ENCODE measurements at places on chromosomes 6 and 20.

GRCh38 chr20:1364106-1364505 is 28.7 kb downstream of the FKBP1A start:
- DNase-seq = peak; percentile 60

GRCh38 chr6:166619912-166620311 is 7.1 kb downstream of the RPS6KA2 start:
- DNase-seq = no peak

DNA sequence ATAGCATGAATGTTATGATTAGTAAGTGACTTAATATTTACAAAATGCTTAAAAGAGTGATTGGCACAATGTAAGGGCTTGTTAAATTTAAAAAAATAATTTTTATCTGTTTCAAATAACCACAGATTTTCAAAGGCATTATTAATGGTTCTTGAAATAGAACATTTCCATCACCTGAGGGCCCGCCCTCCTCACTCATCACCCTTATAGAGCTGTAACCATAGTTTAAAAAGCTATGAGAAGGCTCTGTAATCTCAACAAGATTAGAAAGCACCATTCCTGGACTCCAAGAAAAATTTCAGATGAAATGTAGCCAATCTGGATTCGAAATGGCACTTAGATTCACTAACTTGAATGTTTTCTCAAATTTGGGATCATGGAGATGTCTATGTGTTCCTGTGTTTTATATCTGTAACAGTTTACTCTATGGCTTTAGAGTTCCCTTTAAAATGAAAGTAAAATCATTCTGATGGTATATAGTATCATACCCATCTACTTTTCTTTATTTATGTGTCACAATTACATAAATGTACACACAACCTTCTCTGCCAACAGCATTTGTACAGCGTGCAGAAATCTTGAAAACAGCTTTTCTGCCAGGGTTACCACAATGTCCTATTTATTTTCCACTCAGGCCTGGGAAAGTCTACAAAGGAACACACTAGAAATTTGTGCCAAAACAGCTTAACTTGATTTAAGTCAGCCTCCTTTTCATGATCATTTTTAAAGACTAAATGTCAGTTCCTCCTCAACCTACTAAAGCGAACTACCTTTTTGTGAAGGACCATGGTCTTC is 207.7 kb downstream of the TBX18 start:
- no peak for DNase-seq

DNA sequence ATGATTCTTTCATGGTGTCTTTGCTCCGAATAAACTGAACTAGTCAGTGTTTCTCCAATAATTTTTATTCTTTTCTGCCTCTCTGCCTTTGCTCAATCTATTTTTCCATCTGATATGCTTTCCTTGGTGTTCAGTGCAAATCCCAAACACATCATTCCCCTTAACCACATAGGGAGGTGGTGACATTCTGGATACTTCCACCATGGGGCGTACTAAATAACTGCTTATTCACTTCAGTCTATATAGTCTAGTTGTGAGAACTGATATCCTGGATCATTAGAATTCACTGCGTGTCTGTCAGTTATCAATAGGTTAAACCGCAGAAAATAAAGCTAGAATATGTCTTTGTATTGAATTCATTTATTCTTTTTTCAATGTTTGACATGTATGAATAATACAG is 83.1 kb downstream of the KCNQ5 start:
- DNase-seq = no peak

DNA sequence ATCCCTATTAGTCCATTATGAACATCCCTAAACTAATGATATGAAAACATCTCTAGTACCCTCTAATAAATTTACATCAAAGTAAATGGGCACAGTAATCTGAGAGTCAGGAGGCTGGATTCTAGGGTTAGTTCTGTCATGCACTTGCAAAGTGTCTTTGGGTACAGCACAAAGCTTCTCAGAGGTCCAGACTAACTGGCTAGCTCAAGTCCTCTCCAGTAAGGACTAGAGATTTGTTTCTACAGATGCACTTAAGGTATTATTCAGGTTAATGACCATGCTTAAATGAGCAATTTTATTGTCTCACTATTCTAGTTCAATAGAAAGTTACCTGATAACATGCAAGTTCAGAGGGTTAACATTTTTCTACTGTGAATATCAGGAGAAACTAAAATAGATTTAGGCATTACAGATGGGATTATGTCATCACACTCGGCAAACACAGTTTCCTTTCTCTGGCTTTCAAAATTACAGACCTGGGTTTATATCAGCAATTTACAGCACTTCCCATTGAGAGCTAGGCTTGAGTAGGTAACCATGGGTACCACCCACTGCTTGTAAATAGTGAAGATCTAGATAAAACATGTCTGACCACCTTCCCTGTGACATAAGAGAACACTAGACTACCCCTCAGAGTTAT is 402.9 kb upstream of the RUNX2 start:
- peak; percentile 65 for DNase-seq

DNA sequence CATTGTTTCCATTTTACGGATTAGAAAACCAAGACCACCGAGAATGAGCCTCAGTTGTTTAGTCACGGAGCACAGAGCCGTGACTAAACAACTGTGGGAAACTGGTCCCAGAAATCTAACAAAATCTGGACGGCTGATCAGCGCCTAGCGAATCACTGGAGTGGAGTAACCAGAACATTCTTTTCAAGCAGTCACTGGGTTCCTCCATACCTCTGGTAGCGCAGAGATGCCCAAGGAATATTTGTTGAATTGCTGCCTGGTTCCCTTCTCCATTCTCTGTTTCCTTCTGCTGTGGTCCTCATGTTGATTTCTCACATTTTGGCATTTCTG is 62.0 kb downstream of the GPX5 start:
- no peak for DNase-seq

DNA sequence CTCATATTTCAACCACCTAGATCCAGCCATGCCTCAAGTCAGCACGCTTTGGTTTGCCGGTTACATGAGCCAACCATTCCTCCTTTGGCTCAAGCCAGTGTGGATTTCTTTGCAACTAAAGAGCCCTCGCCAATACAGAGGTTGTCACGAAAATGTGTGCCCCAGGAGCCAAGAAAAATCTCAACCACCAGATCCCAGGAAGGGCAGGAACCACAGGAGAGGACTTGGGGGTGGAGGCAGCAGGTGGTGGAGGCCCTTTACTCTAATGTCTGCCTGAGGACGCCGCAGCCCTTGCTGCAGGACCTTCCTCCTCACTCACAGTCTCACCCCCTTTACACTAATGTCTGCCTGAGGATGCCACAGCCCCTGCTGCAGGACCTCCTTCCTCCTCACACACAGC is 144.8 kb upstream of the PHACTR3 start:
- no peak for DNase-seq

GRCh38 chr6:166987930-166988329 is 11.3 kb upstream of the CEP43 start:
- DNase-seq = peak; percentile 6

- no peak for DNase-seq
Measured at GRCh38 chr6:140459209-140459608, 1084.8 kb upstream of the CITED2 start.

DNA sequence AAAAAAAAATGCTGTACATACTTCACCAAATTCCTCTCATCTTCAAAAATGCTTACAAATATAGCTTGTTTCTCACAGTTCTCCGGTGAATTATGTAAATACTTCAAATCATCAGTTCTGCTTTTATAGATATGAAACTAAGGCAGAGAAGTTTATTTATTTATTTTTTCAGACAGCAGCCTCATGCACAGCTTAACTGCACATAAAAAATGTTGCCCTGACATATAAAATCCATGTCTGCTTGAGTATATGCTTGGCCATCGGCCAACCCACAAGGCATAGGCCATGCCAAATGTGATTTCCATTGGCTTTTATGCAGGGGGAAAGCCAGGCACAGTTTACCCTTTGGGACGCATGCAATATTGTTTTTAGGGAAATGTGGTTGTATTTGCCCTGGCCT is 57.3 kb upstream of the PHACTR2 start:
- no peak for DNase-seq

DNA sequence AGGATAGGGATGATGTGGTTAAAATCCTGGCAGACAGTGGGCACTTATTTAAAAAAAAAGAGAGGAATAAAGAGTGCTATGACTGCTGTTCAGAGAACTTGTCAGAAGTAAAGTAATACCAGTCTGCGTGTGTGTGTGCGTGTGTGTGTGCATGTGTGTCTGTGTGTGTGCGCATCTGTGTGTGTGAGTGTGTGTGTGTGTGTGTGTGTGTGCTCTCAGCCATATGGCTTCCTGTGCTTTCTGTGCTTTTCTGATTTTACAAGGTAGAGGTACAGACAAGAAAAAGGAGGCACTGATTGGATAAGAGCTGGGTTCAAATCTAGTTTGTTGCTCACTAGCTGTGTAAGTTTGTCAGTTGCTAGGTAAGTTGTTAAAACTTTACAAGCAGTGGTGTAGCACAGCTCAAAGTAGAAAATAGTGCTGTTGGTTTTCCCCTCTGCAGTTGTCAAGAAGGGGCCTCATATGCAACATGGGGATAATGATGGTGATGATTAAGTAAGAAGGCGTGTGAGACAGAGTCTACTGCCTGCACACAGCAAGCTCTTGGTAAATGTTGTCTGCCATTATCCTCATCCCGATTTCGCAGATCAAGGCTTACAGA is 155.3 kb upstream of the ZNF217 start:
- DNase-seq = no peak

- DNase-seq = no peak
Measured at GRCh38 chr6:82617648-82618047, 254.0 kb downstream of the TPBG start.

- DNase-seq = no peak
Measured at GRCh38 chr20:44024820-44025580, 110.3 kb downstream of the TOX2 start.

GRCh38 chr6:137084865-137085617 is 40.3 kb upstream of the IL20RA start:
- DNase-seq = peak; percentile 34

DNA sequence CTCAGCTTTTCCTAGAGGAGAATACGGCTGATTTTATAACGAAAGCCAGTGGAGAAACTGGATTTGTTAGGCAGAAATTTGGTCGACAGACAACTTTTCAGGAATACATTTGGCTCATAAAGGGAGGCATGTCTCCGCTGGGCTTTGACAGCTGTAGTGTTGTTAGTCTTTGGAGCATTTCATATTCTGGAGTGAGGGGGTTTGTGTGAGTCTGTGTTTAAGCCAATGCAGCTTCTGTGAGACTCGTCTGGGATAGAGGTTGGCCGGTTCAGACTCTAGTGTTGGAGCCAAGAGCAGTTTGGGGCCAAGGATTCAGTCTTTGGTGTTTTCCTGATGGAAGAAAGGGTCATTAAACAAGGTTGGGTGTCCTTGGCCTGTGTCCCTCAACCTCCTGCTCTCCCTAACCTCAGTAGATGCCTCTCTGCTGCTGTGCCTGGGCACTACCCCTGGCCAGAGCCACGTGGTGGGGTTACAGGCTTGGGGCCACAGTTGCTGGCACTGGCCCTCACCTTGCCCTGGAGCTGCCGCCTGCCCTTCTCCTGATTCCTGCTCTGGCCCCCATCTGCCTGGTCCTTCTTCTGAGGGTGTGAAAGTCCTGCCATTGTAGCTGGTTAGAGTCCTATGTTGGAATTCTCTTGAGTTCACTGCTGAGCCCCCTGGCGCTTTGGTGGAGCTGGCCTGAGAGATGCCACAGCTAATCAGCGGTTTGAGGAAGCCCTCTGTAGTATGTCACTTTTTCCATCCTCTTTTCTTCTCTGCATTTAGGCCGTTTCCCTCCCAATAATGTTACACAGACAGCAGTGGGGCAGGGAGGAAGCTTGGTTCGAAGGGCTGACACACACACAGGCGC is 6.9 kb downstream of the PTK7 start:
- no peak for DNase-seq

DNA sequence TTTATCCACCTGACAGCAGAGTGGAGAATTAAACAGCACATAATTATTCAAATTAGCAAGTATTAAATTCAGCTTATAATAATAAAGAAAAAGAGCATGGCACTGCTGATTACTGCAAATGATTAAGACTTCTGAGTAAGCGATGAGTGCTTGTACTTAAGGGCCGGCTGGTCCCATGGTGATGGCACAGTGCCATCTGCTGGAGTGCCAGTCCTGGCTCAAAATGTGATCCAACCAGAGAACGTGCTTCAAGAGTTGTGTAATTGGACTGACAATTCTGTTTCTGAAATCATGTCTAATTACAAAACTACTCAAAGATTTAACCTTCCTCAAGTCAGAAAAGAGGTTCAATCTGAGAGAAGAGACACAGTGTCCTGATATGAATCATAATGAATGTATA is 181.6 kb upstream of the RGS17 start:
- DNase-seq = peak; percentile 50

DNA sequence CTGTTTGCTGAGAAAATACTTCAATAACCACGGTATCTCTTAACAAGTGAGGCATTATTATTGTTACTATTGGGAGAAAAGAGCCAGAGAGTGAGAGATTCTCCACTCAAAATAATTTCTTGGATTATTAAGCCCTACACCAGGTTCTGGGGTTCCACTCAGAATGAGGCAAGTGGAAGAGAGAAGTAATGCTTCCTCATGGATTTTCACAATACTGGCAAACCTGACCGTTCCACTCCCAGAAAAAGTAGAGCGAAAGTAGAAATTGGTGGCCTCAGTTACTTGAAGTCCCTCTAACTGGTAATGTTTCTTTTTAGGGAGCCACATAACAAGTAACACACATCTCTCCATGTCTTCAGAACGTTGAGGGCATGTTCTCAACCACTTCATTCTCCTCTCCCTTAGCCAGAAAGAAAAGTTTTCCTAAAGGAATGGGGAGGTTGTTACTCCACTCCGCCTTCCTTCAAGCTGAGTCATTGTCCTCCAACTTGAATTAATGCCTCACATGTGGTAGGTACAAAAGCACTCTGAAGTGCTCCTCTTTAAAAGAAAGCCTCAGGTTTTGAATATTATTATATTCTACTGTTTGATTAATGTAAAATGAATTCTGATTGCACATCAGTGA is 1.9 kb downstream of the BAG2 start:
- peak; percentile 12 for DNase-seq

DNA sequence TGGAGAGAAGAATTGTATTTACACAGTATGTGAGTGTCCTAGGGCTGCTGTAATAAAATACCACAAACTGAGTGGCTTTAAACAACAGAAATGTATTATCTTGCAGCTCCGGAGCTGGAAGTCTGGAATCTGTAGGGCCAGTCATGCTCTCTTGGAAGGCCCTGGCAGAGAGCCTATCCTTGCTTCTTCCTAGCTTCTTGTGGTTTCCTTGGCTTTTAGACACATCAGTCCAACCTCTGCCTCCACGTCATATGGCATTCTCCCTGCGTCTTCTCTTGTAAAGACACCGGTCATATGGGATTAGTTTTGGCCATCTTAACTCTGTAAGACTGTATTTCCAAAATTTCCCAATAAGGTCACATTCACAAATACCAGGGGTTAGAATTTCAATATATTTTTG is 10.8 kb downstream of the FNDC1 start:
- no peak for DNase-seq
